SHP77 treated with DMSO at 0.1 percent for 48 hours (cell line): ENCODE measurements at places on chromosomes 16 and 17.

GRCh38 chr16:84331998-84332780 is 36.1 kb upstream of the ATP2C2 start:
- no peak for DNase-seq

- DNase-seq = no peak
Observed at GRCh38 chr16:50737420-50737959, 4.4 kb upstream of the CYLD start.

- DNase-seq = no peak
Observed at GRCh38 chr17:16872351-16873173, 99.4 kb downstream of the TNFRSF13B start.

GRCh38 chr16:59905131-59905530 is 1171.0 kb upstream of the GOT2 start:
- no peak for DNase-seq

GRCh38 chr16:72549878-72550277 is 377.9 kb upstream of the PMFBP1 start:
- DNase-seq = no peak

DNA sequence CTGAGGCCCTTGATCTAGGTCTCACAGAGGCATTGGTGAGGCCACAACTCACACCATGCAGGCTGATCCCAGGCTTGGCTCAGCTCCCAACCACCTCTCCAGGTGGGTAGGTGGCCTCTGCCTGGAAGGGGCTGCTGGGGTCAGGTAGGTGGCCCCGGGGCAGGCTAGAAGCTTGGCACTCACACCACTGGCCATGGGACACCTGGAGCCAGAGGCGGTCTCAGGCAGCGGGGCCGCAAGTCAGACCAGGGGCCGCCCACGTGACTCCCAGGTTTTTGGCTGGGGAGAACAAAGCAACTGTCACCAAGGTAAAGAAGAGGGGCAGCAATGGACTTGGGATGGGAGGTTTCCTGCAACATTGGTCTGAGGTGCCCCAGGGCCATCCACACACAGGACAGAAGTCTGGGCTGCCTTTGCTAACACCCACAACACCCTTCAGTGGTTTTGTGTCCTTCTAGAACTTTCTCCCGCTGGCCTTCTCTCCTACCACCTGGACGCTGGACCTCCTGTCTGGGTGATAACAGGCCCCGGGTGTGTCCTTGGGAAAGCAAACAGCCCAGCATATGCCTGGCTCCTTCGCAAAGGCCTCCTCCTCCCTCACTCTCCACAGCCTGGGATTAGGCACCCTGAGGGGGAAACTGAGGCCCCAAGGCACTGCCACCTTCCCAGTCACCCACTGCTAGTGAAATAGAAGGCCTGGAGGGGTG is 16.4 kb downstream of the C16orf74 start:
- no peak for DNase-seq
